ENCODE measurements at places on chromosomes 3 and 15.

DNA sequence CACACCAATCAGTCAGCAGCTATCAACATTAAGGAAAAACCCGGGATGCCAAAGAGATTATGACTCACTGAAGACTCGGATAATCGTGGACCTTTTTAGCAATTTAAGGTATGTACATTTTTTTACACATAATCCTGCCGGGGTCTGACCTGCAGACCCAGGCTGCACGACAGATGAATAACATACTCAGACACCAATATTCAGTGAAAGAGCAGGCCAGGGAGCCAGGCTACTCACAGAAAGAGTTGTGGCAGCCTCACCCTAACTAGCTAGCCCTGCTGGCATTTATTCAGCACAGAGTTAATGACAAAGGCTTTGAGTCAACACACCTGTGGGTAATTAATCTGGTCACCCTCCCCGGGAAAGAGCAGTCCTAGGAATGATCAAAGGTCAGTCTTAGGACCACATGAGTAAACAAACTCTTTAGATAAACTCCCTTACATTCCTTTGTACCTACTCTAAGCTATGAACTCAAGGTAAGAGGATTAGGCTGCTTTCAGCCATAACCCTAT is 727.5 kb downstream of the TBL1XR1 start:
- DNase-seq = no peak

DNA sequence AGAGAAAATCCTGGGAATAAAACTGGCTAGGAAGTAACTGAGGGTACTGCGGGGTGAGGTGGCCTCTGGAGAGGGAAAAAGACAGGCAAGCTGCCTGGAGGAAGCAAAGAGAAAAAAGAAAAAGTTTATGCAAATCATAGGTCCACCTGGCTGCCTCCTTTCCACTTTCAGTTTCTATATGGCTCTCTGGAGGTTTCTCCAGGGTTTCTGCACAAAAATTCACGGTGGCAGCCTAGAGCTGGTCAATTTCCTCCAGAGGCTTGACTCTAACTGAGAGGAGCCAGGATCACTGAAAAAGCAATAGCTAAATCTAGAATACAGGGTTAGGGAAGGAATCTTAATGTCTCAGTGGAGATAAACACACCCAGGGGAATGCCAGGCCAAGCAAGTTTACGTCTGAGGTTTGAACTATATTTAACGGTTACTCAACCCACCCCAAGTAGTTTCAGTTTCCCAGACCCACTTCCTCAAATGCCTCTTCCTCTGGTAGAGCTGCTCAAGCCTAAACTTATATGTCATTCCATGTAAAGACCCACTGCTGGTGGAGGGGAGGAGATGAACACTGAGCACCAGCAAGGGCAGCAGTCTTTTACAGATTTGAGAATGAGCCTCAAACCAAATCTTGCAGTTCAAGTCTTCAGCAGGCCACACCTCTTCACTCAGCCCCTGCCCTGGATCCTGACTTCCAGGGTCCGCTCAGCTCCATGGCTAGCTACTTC is 5.7 kb downstream of the LYSMD2 start:
- no peak for DNase-seq

GRCh38 chr3:119639494-119640350 is 20.7 kb downstream of the POPDC2 start:
- no peak for DNase-seq

DNA sequence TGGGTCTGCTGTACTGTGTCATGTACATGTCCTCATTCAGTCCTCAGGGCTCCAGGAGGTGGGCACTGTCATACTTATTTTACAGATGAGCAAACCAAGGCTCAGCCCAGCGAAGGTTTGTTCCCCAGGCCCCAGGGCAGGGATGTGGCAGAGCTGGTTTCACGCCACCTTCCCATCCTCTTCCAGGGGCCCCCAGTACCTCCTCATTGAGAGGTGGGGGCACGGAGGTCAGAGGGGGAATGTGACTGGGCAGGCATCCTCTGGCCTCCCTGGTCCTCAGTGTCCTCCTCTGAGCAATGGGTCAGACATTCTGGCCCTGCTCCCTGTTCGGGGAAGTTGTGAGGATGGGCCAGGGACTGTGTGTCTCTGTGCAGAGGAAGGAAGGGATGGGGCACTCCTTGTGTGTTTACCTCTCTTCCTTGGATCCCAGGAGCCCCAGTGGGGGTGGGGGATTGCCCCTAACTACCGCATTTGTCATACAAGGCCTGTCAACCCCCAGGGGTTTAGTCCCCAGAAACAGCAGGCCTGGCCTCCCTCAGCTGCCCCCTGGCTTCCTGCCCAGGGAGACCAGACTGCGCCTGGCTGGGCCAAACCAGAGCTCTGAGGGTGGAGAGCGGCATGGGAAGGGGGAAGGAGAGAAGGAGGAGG is 65.9 kb upstream of the LCTL start:
- DNase-seq = no peak

DNA sequence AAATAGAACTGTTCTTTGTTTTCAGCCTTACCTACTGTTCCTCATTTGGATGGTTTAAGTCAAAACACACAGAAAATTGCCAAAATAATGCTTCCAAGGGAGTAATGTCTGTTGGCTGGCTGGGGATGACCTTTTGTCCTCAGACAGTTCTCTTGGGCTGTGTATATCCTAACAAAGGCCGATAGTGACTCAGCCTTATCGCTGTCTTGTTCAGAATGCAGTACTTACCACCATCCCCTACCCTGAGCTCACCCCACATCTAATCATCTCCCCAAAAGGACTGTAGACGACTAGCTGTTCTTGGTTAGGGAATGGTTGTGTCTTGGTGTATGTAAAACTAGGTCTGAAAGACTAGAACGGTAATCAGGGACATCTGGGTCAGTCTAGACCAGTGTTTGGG is 35.0 kb downstream of the RAB11A start:
- DNase-seq = no peak
